Left renal pelvis (tissue), 4 donors: ENCODE measurements at places on chromosomes 5 and 9.
A peak's percentile ranks its signal among the peaks of the same experiment; 100 is the strongest.

DNA sequence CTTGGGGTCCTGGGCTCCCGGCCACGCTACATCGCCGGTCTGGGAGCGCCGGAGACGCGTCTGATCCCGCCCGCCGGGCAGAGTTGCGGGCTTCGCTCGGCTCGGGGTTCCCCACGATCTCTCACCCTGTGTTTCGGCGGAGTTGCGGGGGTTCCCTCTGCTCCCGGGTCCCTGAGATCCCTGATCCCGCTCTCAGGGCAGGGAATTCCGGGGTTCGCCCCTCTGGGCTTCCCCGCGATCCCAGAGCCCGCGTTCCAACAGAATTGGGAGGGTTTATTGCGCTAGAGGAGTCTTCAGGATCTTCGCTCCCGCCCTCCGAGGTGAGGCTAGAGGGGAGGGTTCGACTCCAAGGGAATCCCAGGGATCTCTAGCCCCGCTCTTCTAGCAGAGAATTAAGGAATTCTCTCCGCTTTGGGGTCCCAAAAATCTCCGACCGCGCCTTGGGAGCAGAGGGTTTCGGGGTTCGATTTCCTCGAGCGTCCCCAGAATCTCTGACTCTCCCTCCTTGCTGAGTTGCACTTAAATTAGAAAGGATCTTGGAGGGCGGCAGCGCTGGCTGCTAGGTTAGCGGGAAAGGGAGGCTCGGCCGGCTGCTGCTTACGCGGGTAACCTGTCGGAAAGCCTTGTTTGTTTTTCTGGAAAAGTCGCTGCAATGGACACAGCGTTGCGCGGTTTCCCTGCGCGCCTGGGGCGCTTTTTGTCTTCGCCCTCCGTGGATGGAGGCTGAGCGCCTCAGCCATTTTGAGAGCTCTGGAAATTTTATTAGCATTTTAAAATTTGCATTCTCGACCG, 1.3 kb downstream of the DMRT1 start:
- no peak for DNase-seq

DNA sequence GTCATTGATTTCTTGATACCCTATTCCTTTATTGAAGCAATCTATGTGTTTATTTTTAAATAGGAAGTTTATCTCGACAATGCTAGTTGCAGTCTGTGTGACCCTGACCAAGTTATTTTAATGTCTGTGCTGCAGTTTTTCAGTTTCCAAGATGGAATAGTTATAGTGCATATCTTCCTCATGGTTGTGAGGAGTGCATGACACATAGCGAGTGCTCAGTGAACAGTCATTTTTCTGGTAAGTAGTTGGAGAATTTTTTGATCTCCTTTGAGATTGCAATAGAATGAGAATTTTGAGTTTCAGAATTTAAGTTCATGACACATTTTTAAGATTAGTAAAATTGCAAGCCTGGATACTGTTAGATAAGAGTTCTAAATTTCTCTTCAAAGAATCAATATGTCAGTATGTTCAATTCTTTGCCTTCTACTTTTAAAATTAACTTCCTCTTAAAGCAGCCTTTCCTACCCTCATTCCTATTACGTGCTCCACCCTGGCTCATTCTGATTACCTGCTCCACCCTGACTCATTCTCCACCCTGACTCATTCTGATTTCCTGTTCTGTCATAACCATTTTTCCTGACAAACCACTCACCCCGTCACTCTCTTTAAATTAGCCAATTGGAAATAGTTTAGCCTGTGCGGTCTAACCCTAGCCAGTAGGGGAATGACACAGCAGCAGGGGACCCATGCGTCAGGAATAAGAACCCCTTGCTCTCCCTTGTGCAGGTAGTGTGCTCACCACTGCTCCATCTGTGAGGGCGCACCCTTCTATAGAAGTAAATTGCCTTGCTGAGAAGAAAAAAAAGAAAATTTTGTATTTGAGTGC, 30.7 kb downstream of the SPIN1 start:
- no peak for DNase-seq

DNA sequence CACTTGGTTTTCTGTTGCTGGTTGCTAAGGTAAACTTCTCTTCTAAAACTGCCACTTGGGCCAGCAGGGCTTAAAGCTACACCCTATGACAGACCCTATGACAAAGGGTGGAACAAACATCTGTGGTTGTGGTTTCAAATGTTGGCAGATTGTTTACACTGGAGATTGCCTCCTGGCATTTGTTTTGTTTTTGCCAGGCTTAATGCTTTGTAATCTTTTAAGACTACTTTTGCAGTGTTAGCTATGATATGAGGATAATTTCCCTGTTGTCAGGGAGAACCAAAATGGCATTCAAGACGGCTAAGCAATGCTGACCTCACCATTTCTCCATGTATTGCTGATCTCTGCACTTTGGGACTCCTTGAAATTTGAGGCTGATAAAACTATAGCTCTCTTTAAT, 50.3 kb downstream of the MAMDC2 start:
- no peak for DNase-seq

GRCh38 chr9:7844242-7844641, 44.7 kb upstream of the DMAC1 start:
- DNase-seq, result no peak

DNA sequence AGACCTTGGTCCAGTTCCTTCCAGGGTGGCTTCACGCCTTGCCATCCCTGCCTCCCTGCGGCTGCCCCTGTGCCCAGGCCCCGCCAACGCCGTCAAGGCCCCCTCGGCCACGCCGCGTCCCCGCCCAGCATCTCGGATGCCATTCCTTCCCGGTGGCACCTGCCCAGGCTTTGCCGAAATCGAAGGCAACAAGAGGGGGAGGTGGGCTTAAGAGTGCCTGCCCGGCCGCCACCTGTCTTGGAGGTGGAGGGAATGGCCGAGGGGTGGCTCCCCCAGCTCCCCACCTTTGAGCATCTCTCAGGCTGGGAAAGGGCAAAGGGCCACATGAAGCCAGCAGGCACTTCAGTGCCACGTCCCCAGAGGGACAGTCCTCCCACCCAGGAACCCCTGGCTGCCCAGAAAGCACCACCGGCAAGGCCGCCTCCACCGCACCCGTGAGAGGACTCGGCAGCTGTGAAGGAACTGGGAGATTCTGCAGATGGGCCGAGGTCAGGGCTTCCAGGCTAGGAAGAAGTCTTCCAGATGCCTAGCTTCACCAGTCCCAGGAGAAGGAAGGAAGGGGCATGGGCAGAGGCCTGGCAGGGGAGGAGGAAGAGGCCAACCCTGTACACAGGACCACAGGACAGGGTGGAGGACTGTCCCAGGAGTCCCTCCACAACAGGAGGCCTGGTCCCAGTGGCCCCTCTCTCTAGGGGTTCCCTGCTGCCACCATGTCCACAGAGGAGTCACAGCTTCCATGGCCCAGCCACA, 218.0 kb downstream of the FANCC start:
- DNase-seq, result no peak

DNA sequence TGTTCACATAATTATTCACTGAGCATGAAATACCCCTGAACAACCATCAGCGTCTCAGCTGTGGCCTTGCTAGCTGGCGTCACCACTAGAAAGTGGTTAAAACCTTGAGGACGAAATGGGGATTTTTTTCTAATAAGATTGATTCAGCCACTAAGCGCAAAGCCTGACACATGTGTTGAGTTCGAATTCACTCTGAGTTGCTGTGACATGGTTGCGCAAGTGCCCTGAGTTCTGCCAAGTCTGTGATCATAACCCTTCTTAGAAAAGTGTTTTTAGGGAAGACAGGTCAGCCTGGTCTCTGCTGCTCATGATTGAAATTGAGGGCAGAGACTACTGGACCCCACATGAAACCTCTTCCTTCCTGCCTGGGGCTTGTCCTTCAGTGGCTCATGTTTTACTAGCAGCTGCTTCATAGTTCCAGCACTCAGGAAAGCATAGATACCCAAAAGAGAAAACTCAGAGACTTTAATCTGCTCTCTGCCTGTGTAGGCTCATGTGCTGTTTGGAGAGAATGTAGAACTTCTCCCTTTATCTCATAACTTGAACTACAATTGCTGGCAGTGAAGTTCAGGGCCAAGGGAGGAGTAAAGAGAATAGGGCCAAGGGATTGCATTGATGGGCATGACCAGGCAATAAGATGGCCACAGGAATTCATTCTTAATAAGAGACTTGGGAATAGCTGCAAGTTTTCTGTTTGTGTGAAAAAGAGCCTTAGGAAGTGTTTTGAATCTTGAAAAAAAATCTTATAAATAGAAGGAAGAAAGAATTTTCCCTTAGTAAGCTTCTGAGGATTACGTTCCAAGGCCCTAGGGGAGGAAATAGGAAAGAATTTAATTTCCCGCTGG, 66.8 kb upstream of the CXCL14 start:
- no peak for DNase-seq

DNA sequence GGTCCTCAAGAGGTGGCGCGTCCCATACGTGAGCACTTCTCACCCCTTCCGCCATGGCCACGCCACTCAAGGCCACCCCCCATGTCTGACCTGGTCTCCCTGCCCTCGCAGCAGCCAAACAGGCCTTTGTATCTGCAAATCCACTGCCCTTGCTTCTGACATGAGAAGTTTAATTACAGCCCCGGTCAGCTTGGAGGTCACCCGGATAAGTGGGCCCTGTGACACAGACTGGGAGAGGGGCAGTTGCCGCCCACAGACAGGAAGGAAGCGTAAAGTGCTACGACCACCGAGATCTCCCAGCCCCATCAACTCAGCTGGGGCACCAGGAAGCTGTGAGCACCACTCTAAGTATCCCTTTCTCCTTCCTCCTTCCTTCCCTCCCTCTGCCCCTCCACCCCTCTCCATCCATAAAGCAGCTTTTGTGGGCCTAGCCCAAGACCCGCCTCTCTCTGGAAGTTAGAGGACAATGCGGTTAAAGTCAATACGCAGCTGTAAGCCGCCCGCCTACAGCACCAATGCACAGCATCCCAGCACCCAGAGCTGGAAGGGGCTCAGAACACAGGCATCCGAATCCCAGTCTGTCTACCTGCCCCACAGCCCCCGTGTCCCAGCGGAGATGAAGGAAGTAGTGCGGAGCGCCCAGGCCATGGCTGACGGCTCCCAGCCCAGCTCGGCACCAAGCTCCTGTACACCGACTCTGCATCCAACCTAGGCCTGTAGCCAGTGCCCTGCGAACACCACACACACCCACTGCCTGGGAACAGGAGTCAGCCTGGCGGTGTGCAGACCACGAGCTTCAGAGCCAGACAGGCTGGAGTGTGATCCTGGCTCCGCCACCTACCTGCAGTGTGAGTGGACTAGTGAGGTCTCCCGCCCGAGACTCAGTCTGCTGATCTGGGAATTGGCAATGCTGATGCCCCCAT, 44.8 kb upstream of the RNF130 start:
- DNase-seq, result no peak

DNA sequence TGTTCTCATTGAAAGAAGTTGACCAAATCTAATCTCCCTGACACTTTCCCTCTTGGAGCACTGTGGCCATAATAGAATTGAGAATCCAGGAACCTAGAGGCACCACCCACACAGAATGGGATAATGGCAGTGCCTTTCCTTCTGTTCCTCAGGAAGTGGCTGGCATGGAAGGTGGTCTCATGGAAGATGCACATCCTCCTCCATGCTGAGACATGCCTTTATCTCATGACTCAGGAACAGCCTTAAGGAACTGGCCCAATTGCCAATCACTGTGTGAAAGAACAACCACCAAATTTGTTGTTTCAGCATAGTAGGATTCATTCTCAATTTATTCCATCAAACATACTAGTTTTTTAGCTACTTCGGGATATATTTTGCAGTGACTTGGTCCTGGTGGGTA, 137.5 kb upstream of the RASGRF2 start:
- DNase-seq, result no peak

DNA sequence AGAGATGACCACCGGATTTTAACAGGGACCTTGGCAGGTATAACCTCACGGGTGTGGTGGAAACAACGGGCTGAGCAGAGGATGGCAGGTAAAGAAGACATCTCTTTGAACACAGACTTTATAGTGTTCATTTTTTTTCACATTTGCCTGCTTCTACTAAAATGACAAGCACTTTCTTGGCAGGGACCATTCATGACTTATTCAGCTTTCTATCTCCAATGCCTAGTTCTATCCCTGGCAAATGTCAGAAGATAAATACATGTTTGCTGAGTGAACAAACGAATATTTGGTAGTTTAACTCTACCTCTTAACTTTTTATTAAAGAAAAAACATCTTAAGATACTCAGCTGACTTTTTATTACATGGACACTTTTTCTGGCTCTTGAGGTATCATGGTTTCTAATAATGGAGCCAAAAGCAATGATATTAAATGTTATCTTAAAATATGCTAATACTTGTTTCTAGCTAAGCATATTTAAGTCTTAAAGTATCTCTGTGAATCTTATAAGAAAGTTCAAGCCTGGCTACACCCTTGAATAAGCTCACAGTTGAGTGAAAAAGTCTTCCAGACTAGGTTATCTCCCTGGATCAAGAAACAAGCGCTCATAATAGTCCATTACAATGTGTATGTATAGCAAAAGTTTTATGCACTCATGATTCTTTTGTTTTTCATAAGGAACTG, 8.5 kb downstream of the ELL2 start:
- no peak for DNase-seq

DNA sequence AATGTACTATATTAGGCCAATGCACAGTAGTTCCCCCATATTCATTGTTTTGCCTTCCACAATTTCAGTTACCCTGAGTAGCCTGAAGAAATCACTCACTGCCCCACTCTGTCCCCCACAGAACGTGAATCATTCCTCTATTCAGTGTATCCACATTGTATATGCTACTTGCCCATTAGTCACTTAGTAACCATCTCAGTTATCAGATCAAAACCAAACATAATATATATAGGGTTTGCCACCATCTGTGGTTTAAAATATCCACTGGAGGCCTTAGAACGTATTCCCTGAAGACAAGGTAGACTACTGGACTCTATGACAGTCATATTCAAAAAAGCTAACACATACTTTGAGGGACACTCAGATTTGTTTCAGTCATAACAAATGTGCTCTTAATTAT, 465.7 kb upstream of the RGMB start:
- no peak for DNase-seq

GRCh38 chr5:23820765-23821471, 313.5 kb downstream of the PRDM9 start:
- DNase-seq, result no peak

GRCh38 chr9:21615018-21615417, 132.9 kb upstream of the IFNE start:
- DNase-seq, result no peak

GRCh38 chr5:98911280-98912040, 17.3 kb downstream of the CHD1 start:
- no peak for DNase-seq

DNA sequence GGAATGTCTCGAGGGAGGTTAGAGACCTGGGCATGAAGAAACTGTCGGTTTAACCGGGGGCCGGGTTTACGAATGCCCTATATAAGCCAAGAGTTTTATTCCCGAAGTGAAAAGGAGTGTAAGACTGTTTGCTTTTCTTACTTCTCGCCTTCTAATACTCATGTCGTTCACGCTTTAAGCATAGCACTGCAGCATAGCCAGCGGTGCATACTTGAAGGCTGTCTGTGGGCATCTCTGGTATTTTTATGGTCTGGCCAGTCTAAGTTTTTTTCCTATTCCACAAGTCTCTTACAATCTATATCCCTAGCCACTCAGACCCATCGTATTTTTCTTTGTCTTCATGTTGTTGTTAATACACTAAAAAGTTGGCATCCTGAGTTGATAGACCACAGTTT, 1.2 kb downstream of the UHRF2 start:
- DNase-seq, result peak; percentile 27
